Right ventricle myocardium inferior (tissue), 1 donor: ENCODE measurements at places on chromosomes 1 and 21.

DNA sequence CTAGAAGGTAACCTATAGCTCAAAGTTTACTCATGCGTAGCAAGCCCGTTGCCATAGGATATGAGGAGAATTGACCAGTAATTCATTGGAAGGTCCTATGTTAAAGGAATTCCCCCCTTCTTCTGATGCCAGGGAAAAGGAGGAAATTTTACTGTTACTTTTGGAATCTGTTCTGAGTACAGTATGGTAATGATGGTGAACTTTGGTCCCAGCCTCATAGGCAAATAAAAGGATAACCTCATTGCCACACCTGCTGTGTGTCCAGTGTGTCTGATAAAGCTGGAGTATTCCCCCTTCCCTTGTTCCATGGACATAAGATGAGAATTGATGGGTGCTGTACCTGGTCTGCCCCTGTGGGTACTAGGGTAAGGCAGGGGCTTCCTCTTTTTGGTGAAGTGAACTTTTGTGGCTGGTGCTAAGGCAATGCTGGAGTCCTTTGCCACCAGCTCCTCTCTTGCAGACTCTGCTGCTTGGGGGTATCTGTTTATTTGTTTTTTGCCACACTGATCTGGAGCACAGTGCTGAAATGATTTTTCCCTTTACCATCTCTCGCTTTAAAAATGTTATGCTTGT, 22.2 kb downstream of the MPZ start:
- DNase-seq, result no peak

- DNase-seq, result peak; percentile 94
Measured at GRCh38 chr1:241847796-241848685, at the start of gene EXO1. Gene EXO1, plus strand, starts transcription at chr1:241848204. Its CDS starts 2,222 bp downstream, at chr1:241850426.

DNA sequence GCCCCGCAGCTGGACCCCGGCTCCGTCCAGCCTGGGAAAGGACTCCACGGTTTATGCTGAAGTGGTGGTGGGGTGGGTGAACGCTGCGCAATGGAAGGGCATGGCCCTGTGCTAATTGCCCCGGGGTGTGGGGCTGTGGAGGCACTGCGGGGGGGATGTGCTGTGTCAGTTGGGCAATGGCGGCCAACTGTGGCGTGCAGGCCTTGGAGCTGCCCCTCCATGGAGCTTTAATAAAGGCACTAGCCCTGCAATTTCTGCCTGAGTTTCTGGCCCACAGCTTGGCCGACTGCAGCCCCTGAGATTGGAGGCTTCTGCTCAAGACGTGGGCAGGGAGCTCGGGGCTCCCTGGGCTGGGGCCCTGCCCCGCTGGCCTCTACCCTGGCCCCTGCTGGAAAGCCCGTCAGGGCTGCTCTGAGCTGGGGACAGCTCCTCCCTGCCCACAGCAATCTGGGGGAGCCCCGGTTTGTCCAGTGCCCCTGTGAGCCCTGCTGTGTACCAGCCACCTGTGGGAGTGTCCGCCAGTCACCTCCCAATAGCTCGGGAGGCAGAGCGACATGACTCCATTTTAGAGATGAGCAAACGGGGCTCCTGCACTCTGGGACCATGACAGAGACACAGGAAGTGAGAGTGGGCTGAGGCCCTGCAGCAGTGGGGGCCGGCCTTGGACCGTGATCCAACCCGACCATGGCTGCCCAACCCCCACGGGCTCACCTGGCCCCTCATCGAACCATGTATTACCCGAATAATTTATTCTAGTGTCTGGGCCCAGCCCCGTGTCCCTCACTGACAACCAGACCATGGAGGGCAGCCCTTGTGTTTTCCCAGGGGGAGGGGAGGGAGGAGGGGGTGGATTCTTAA, 8.7 kb upstream of the TNFRSF14 start:
- DNase-seq, result no peak

DNA sequence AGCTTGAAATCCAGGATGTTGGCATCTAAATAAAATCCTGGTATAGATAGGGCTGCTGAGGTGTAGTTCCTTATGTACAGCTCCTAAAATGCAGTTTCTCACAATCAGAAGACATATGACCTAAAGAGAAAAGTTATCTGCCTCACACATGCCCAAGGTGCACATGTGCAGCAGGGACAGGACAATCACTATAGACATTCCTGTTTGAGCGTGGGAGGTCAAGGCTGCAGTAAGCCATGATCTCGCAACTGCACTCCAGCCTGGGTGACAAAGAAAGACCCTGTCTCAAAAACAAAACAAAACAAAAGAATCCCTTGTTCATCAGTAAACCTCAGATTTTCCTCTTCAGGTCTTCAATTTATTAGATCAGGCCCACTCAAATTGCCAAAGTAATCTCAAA, 66.1 kb downstream of the SPATA6 start:
- DNase-seq, result no peak

DNA sequence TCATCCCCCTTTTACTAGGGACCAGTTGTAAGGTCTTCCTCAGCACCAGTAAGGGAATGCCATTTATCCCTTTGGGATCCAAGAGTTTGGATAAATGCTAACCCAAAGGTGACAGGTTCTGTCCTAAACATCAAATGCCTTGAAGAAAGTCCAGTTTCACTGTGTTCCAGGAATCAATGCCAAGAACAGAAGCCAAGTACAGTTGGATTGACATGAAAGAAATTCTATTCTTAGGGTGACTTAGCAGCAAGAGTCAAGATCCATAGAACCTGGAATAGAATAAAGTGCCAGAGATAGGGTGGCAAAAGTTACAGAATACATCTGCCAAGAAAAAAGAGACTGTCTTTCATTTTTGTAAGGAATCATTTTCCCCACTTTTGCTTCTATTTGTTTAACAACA, 94.9 kb upstream of the ADAMTS5 start:
- DNase-seq, result no peak

DNA sequence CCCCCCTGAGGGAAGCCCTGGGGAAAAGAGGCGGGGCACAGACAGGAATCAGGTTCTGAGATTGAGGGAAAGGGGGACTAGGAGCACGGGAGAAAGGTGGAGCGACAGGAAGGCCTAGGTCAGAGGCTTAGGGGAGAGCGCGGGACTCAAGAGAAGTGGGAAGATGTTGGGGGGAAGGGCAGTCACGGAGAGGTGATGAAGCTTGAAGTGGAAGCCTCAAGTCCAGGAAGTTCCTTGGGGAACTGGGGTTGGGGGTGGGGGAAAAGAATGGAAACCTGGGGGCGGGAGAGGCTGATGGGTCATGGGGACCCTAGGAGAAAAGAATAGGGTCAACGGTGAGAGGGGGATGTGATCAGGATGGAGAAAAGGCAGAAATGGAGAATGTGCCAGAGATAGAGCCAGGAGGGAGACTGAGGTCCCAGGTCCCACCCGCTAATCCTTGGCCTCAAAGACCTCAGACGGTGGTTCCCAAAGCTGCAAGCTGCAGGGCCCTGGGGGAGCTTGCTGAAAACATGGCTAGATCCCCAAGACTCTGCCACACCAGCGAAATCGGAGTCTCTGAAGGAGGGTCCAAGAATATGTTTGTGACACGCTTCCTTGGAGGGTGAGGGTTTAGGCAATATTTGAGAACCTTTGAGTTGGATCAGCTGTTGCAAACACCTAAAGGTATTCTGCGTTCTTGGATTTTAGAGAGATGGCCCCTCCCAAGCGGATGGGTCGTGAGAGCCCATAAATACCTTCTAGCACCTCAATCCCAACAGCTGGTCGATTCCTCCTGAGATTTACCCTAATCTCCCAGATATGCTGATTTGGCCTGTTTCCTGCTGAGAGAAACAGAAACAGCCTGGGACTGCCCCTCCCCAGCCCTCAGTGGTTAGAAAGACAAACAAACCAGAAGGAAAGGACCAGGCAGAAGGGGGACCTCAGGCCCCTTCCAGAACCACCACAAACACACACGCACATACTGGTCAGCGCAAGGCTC, 3.6 kb downstream of the C1orf232 start:
- no peak for DNase-seq
